Activated CD4-positive, alpha-beta memory T cell treated with anti-CD3 and anti-CD28 coated beads for 36 hours (primary cell): ENCODE measurements at places on chromosomes 2 and 18. TPM values are rescaled to one million over a fixed set of nuclear protein-coding genes. Genes with fewer than 3 reads are reported as not detected.

CNOT11 gene
- 54.6 TPM for total RNA-seq

SLC9A4 gene
- total RNA-seq = 0.10 TPM

GALR1 gene
- not detected for total RNA-seq

HES6 gene
- 3.3 TPM for total RNA-seq

DSC3 gene
- not detected for total RNA-seq

FHOD3 gene
- not detected for total RNA-seq

ACKR3 gene
- total RNA-seq = 1.2 TPM

TDRD15 gene
- total RNA-seq = not detected

REEP1 gene
- 0.15 TPM for total RNA-seq

REG3A gene
- total RNA-seq = not detected

TMEM185B gene
- 19.4 TPM for total RNA-seq

NAT8 gene
- not detected for total RNA-seq

- H3K4me3 ChIP-seq = no peak overlapping the region
- H3K27me3 ChIP-seq = peaks cover 3% of the 10 kb centered on the region
- peak; percentile 85 for DNase-seq
- H3K36me3 ChIP-seq = no peaks in the 10 kb centered on the region
- H3K27ac ChIP-seq = no peak overlapping the region
- no peaks in the 10 kb centered on the region for H3K4me1 ChIP-seq
Measured at GRCh38 chr2:204072443-204073324, 136.1 kb downstream of the ICOS start.

DNA sequence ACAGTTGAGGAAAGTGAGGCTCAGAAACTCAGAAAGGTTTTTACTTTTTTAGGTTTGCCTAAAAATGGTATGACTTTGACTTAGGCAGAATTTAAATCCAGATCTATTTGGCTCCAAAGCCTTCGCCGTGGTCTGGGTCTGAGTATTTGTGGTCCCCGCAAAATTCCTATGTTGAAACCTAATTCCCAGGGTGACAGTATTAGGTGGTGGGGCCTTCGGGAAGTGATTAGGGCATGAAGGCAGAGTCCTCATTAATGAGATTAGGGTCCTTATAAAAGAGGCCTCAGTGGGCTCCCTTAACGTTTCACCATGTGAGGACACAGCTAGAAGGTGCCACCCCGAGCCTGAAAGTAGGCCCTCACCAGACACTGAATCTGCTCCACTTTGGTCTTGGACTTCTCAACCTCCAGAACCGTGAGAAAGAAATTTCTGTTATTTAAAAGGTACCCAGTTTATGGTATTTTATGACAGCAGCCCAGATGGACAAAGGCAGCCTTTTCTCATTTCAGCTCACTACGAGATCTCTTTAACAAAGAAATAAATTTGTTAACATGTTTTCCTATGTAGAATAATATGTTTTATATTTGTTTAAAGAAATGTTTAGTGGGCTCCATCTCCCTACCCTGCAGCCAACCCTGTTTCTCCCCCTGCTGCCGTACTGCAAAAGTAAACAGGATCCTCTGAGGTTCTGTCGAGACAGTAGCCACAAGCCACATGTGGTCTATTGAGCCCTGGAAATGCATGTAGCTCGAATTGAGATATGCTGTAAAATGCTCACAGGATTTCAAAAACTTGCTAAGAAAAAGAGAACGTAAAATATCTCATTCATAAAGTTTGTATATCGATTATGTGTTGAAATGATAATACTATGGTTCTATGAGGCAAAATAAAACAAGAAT is 80.6 kb downstream of the MOGAT1 start:
- peaks cover 2% of the 10 kb centered on the region for H3K4me1 ChIP-seq
- peaks cover 2% of the 10 kb centered on the region for H3K27me3 ChIP-seq
- no peaks in the 10 kb centered on the region for H3K36me3 ChIP-seq
- DNase-seq = no peak
- no peak overlapping the region for H3K4me3 ChIP-seq
- H3K27ac ChIP-seq = no peak overlapping the region

GRCh38 chr2:101440127-101440738 is 34.7 kb downstream of the RFX8 start:
- no peak overlapping the region for H3K27ac ChIP-seq
- DNase-seq = no peak
- no peak overlapping the region for H3K4me3 ChIP-seq
- peaks cover 2% of the 10 kb centered on the region for H3K36me3 ChIP-seq
- no peaks in the 10 kb centered on the region for H3K27me3 ChIP-seq

- no peaks in the 10 kb centered on the region for H3K4me1 ChIP-seq
- DNase-seq = no peak
- no peaks in the 10 kb centered on the region for H3K36me3 ChIP-seq
- H3K27ac ChIP-seq = no peak overlapping the region
- H3K4me3 ChIP-seq = no peak overlapping the region
Measured at GRCh38 chr2:187547353-187547979, 6.8 kb downstream of the TFPI start.

DNA sequence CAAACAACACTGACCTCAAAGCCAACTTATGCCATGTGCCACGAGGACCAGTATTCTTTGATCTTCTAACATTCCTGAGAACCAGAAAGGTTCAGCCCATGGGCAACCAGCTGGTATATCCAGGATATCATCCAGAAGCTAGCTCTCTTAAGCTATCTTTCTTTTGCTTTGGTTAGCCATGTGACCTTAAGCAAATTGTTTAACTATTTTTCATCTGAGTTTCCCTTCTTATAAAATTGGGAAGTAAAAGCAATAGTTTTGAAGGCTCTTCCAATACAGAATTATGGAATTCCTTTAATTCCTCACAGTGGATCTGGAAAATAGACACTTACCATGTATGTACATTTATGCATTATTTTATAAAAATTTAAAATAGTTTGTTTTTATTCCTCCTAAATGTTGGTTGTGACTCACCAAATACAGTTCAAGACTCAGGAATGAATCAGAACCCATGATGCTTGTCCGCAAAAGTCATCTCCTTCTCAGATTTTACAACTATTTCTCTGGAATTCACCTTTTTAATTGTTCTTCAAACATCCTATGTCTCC is 435.7 kb downstream of the ZEB2 start:
- H3K4me1 ChIP-seq = peaks cover 12% of the 10 kb centered on the region
- H3K4me3 ChIP-seq = no peak overlapping the region
- peaks cover 13% of the 10 kb centered on the region for H3K36me3 ChIP-seq
- no peaks in the 10 kb centered on the region for H3K27me3 ChIP-seq
- DNase-seq = no peak
- H3K27ac ChIP-seq = no peak overlapping the region

- H3K27me3 ChIP-seq = no peaks in the 10 kb centered on the region
- H3K36me3 ChIP-seq = no peaks in the 10 kb centered on the region
- H3K4me1 ChIP-seq = no peaks in the 10 kb centered on the region
- H3K4me3 ChIP-seq = no peak overlapping the region
- H3K27ac ChIP-seq = no peak overlapping the region
Measured at GRCh38 chr2:72011791-72012190, 135.9 kb downstream of the CYP26B1 start.

DNA sequence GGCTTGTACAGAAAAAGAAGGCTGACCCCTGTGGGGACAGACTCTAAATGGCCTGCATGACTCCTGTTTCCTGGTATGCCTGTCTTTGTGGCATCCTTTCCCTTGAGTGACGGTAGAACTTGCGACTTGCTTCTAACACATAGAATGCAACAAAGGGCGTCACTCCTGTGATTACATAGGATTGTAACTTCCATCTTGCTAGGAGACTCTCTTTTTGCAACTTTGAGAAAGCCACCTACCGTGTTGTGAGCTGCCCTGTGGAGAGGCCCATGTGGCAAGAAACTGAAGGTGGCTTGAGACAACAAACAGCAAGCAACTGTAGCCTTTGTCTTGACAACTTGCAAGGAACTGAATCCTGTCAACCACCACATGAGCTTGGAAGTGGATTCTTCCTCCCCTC is 46.5 kb downstream of the THNSL2 start:
- H3K27ac ChIP-seq = no peak overlapping the region
- H3K36me3 ChIP-seq = no peaks in the 10 kb centered on the region
- no peak for DNase-seq
- H3K4me3 ChIP-seq = no peak overlapping the region
- no peaks in the 10 kb centered on the region for H3K4me1 ChIP-seq
- peaks cover 8% of the 10 kb centered on the region for H3K27me3 ChIP-seq

DNA sequence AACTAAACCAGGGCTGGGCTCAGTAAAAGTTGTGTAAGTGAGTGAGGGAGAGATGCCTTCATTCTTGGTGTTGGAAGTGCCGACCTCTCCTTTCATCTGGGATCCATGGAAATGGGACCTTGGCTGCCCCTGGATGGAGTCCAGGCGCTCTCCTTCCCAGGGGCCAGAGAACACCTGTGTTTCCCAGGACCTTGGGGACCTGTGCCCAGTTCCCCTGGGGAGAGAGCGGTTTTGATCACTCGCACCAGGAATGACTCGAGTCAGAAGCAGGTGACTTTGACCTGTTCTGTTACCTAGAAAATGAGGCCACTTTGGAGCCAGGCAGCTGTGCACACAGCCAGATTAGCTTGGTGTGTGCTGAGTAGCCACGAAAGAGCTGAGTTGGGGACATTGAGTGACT is 97.3 kb downstream of the SH3BP4 start:
- no peak overlapping the region for H3K27ac ChIP-seq
- DNase-seq = no peak
- H3K4me3 ChIP-seq = no peak overlapping the region
- no peaks in the 10 kb centered on the region for H3K36me3 ChIP-seq
- H3K27me3 ChIP-seq = peaks cover 5% of the 10 kb centered on the region
- peaks cover 17% of the 10 kb centered on the region for H3K4me1 ChIP-seq

DNA sequence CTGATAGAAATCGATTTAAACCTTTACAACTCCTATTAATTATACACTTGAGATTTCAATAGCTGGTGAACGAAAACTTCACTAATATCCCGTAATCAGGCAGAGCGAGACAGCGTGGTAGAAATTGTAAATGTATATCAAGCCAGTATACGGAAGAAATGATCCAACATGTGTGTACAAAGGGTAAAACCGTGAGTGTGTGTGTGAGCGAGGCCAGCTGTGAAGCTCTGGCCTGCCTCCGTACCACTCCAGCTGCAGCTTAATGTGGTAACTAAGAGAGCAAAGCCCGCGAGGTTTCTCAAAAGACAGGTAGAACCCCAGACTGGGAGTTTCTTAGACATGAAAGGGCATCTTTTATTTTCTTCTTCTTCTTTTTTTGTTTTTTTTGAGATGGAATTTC is 52.3 kb upstream of the ZNF516 start:
- DNase-seq = no peak
- H3K36me3 ChIP-seq = no peaks in the 10 kb centered on the region
- H3K27me3 ChIP-seq = peaks cover 3% of the 10 kb centered on the region
- no peak overlapping the region for H3K27ac ChIP-seq
- no peaks in the 10 kb centered on the region for H3K4me1 ChIP-seq

GRCh38 chr2:179818546-179818945 is 42.9 kb downstream of the ZNF385B start:
- H3K4me3 ChIP-seq = no peak overlapping the region
- H3K36me3 ChIP-seq = no peaks in the 10 kb centered on the region
- DNase-seq = no peak
- H3K27ac ChIP-seq = no peak overlapping the region
- peaks cover 1% of the 10 kb centered on the region for H3K27me3 ChIP-seq

- H3K4me3 ChIP-seq = no peak overlapping the region
- no peaks in the 10 kb centered on the region for H3K27me3 ChIP-seq
- no peaks in the 10 kb centered on the region for H3K36me3 ChIP-seq
Measured at GRCh38 chr2:4110273-4110672, 406.9 kb downstream of the DCDC2C start.

DNA sequence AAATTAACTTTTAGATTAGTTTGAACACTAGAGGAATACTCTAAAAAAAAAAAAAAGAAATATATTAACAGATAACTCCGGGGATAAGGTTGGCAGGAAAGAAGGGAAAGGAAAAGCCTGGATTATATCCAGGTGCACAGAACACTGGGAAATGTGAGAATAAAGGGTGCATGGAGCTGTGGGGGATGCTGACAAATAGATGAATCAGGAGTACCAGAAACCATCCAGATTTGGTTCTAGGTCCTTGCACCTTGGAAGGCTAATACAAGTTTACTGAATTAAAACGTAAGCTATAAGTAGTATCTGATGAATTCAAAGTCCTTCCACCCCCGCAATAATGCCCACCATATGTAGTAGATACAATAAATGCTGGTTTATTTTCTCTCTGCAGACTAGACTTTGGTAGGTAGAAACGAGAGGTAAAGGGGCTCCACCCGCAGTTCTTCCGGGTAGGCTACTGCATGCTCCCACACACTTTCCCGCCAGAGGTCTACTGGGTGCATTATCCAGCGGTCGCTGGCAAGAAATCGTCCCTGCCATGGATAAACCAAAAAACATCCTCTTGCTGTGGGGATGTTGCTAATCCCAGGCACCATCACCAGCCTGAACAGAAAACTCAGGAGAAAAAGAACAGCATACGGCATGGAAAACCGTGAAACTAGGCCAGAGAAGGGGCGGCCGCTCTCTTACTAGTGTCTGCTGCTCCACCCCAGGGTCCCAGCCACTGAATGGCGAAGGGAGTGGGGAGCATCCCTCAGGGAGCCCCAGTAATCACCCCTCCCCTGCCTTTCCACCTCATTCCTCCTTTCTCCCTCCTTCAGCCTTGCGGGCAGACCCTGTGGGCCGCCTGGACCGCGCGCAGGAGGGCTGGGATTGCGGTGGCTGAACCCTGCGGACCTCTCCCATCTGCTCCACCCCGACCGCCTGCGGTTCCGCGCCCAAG is 1.5 kb downstream of the CNRIP1 start:
- peaks cover 2% of the 10 kb centered on the region for H3K4me1 ChIP-seq
- H3K27ac ChIP-seq = no peak overlapping the region
- H3K36me3 ChIP-seq = no peaks in the 10 kb centered on the region

DNA sequence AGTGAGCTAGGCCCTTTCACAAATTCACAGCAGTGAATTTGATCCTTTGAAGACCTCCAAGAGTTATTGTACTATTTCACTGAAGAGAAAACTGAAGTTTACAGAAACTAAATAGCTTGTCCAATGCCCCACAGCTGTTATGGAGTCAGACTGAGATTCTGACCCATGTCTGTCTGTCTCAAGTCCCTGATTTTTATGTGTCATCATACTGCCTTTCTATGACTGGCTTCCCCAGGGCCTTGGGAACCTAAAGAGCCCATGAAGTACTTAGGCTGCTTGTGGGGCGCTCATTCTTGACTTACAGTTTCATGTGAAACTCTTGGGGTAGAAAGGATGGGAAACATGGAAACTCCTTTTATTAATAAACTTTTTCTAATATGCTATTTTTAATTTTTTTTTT is 107.7 kb downstream of the ATL2 start:
- no peak for DNase-seq
- H3K36me3 ChIP-seq = peaks cover 6% of the 10 kb centered on the region
- peaks cover 1% of the 10 kb centered on the region for H3K27me3 ChIP-seq

GRCh38 chr18:74399091-74399887 is 57.8 kb downstream of the DIPK1C start:
- no peaks in the 10 kb centered on the region for H3K36me3 ChIP-seq
- H3K27me3 ChIP-seq = peaks cover 10% of the 10 kb centered on the region
- no peak overlapping the region for H3K27ac ChIP-seq
- no peak overlapping the region for H3K4me3 ChIP-seq
- H3K4me1 ChIP-seq = peaks cover 2% of the 10 kb centered on the region
- DNase-seq = no peak

GRCh38 chr2:73290049-73290839 is 3.1 kb downstream of the EGR4 start:
- H3K4me1 ChIP-seq = peaks cover 7% of the 10 kb centered on the region
- peak; percentile 64 for DNase-seq
- H3K27me3 ChIP-seq = peaks cover 42% of the 10 kb centered on the region
- H3K36me3 ChIP-seq = no peaks in the 10 kb centered on the region

GRCh38 chr2:45269149-45269793 is 260.0 kb upstream of the SIX2 start:
- H3K4me3 ChIP-seq = no peak overlapping the region
- H3K36me3 ChIP-seq = no peaks in the 10 kb centered on the region
- DNase-seq = no peak
- no peak overlapping the region for H3K27ac ChIP-seq
- H3K27me3 ChIP-seq = peaks cover 5% of the 10 kb centered on the region

- no peaks in the 10 kb centered on the region for H3K36me3 ChIP-seq
- H3K4me3 ChIP-seq = no peak overlapping the region
- no peak for DNase-seq
- H3K27ac ChIP-seq = no peak overlapping the region
- no peaks in the 10 kb centered on the region for H3K4me1 ChIP-seq
Measured at GRCh38 chr18:3874581-3874980, 424.6 kb downstream of the TGIF1 start.
